Bronchial epithelial cell (primary cell): ENCODE measurements at places on chromosomes 5 and 9. TPM values are rescaled to one million over a fixed set of nuclear protein-coding genes. Genes with fewer than 3 reads are reported as not detected.
A peak's percentile ranks its signal among the peaks of the same experiment; 100 is the strongest.

DNA sequence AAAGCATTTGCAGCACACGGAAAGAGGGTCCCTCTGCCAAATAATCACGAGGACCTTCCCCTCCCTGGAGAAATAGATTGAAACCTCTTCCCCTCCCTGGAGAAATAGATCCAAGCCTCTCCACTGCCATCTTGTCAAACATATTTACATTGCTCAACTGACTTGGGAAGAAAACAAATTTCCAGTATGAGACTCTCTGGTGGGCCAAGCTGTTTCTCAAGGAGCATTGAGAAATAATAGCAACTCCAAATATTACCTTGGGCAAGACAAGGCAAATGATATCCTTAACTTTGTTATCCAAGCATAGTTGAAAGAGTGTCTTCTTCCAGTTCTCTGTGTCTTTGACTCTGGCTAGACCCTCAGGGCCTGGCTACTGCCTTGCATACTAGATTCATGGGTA is 45.2 kb upstream of the PALM2AKAP2 start:
- no peak for DNase-seq

The SCGB3A2 gene
- not detected in 2 replicates for total RNA-seq

The RANBP17 gene
- 6.8 and 10.6 TPM in 2 replicates for total RNA-seq

DNA sequence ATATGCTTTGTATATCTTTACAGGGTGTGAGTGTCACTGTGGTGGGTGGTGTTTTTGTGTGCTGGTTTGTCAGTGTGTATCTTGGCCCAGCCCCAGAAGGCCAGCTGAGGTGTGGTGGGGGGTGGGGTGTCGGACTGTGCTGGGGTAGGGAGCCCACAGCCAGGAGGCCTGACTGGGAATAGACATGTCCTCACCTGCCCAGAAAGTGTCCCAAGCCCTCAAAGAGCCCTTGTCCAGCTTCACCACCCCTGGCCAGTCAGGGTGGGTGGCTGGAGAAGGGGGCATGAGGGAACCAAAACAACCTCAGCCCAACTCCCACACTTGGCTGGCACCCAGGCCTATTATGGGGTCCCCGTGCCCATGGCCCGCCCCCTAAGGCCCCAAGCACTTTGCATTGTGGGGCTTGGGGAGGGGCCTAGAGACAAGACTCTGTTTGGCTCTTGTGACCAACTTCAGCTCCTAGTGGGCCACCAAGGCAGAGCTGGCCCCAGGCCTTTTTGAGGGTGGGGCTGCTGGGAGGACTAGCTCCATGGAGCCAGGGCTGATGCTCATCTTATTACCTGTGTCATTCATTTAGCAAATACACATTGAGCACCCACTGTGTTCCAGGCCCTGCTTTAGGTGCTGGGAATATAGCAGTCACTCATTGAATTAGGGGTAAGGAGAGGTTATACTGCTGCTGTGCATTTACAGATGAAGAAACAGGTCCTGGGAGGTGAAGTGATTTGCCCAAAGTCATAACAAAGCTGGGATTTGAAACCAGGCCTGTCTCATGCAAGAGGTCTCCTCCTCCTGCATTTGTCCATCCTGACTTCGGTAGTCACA is 56.2 kb upstream of the PSD2 start:
- DNase-seq = peak; percentile 71

GRCh38 chr5:116358015-116358523 is 216.6 kb downstream of the SEMA6A start:
- DNase-seq = no peak

DNA sequence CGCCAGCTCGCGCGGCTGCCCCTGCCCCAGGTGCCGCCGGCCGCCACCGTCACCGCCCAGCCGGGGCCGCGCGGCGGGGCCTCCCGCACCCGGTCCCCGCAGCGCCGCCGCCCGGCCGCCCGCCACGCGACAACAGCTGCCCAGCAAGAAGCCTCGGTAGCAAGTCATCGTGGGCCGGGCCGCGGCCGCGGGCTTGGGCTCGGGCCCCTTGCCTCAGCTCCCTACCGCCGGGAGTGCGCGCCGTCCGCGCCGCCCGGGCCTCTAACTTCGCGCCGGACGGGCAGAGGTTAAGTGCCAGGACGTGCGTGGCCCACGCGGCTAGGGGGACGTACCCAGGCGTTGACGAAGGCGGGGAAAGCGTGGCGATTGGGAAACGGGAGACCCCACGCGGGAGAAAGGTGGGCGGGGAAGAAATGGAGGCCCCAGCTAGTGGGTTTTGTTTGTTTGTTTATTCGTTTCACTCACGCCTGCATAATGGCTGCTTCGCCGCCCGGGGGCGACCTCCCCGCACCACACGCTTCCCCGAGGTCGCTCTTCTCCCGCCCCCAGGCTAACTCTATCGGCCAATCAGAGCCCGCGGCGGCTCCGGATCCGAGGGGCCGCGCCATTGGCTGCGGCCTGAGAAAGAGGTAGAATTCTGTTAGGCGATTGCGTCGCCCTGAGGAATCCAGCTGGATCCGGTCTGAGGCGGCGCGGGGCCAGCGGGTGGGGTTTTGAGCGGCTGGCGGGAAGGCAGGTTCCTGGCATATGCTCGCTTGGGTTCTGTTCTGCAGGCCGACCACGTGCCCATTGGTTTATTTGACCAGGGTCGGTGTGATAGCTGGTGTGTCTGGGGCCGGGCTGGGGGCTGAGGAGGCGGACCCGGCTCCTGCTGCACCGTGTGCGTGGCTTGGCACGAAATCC is at the start of gene NADK2:
Gene NADK2, minus strand, starts transcription at position 295 of the 903 bp plus-strand sequence. Its CDS starts 127 bp downstream, at position 168.
- DNase-seq = peak; percentile 83

- no peak for DNase-seq
Observed at GRCh38 chr9:87643778-87644570, 81.9 kb upstream of the CTSL start.

The GPR150 gene
- 0.26 TPM in 2 replicates for total RNA-seq

The GALNT10 gene
- 3.9 and 6.5 TPM in 2 replicates for total RNA-seq

DNA sequence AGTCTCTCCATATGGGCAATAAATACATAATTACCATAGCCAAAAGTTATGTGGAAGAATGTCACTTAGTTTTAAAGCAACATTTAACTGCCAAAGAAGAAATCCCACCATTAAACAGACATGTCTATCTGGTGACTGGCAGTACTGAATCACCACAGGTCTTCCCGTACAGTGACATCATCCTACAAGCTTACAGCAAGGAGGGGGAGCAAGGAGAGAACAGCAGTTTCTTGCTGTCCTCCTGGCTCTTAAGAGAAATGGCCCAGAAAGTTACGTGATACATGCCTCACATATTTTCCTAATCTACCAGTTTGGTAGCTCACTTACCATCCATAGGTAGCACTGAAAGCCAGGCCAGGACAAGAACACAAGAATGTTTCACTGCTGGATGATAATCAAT is 671.0 kb downstream of the DMRTA1 start:
- DNase-seq = peak; percentile 69

The TAS2R1 gene
- total RNA-seq = not detected in 2 replicates

GRCh38 chr9:81979196-81979595 is 9.4 kb upstream of the SPATA31D1 start:
- DNase-seq = no peak

- no peak for DNase-seq
Observed at GRCh38 chr9:110655754-110656641, 12.6 kb upstream of the MUSK start.
